ENCODE measurements at places on chromosomes 5 and 9. TPM values are rescaled to one million over a fixed set of nuclear protein-coding genes. Genes with fewer than 3 reads are reported as not detected.

GRCh38 chr9:35229779-35230143 is 68.0 kb downstream of the UNC13B start:
- H3K36me3 ChIP-seq, result no peaks in the 10 kb centered on the region
- no peaks in the 10 kb centered on the region for H3K27me3 ChIP-seq
- H3K4me1 ChIP-seq, result peaks cover 12% of the 10 kb centered on the region
- DNase-seq, result no peak
- no peak overlapping the region for H3K27ac ChIP-seq
- H3K4me3 ChIP-seq, result no peak overlapping the region

GRCh38 chr5:108763222-108763916 is 15.7 kb downstream of the FER start:
- DNase-seq, result no peak
- no peaks in the 10 kb centered on the region for H3K36me3 ChIP-seq
- no peak overlapping the region for H3K27ac ChIP-seq
- H3K27me3 ChIP-seq, result no peaks in the 10 kb centered on the region
- no peak overlapping the region for H3K4me3 ChIP-seq
- peaks cover 12% of the 10 kb centered on the region for H3K4me1 ChIP-seq

DNA sequence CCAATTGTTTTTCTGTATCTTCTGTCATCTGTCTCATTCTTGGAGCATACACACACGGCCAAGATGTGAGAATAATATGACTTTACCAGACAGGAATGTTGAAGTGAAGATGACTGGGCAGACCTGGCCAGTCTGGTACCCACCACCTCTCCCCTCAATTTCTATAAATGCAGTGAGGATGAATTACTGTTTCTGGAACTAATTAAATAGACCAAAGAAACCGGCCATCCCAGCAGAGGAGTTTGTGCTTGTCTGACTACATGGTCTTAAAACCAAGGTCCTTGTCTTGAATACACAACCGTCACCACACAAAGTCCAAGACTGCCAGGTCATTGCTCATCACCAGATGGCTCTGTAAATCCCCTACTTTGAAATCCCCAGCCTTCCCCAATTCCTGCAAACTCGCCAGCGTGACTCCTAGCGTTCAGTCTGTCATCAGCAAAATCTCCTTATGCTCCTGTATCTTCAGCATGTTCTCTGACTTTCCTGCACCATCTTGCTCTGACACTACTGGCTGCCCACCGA is 147.2 kb downstream of the PDE4D start:
- no peak overlapping the region for H3K4me3 ChIP-seq
- peaks cover 21% of the 10 kb centered on the region for H3K4me1 ChIP-seq
- no peak for DNase-seq
- no peak overlapping the region for H3K27ac ChIP-seq

DNA sequence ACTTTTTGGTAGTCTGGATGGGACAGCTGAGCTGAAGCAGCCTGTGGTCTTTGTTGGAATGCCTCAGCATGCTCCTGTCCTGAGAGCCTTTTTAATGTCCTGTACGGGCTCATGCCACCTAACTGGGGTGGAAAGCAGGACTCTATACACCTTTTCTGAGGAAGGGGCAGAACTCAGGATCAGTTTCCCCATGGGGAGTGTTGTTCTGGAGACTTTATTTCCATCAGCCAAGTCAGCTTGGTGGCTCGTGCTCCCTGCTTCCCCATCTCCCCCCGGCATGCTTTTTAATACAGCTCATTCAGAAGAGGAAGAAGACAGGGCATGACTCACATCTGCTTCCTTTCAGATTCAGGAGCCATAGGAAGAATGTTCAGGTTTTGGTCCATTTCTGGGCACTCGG is 5.1 kb upstream of the SEPTIN8 start:
- no peak overlapping the region for H3K4me3 ChIP-seq
- no peak overlapping the region for H3K27ac ChIP-seq
- H3K4me1 ChIP-seq, result peaks cover 9% of the 10 kb centered on the region
- no peaks in the 10 kb centered on the region for H3K36me3 ChIP-seq
- DNase-seq, result no peak
- no peaks in the 10 kb centered on the region for H3K27me3 ChIP-seq

- H3K4me3 ChIP-seq, result no peak overlapping the region
- DNase-seq, result no peak
- H3K4me1 ChIP-seq, result peaks cover 2% of the 10 kb centered on the region
- H3K36me3 ChIP-seq, result peaks cover 15% of the 10 kb centered on the region
- no peaks in the 10 kb centered on the region for H3K27me3 ChIP-seq
Measured at GRCh38 chr5:80206282-80206681, 49.6 kb downstream of the SERINC5 start.

DNA sequence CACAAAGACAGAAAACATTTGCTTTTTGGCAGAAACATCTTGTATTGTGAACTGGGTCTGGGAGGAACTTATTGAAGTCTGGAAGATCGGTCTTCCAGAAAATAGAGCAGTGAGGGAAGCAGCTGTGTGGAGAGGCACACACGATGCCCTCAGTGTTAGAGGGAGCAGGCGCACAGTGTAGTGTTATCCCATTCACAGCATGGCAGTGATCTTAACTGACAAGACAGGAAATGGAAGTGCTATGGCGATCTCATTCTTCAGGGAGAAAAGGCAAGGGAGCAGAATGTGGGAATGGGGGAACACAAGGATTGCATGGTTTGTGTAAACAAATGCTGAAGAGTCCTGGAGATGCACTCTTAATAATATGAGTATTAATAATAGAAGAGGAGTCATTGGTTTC is 161.0 kb downstream of the PBX3 start:
- DNase-seq, result no peak
- no peaks in the 10 kb centered on the region for H3K27me3 ChIP-seq
- H3K27ac ChIP-seq, result no peak overlapping the region
- no peak overlapping the region for H3K4me3 ChIP-seq

- no peaks in the 10 kb centered on the region for H3K36me3 ChIP-seq
- no peak overlapping the region for H3K4me3 ChIP-seq
- peak overlapping the region; percentile 47 for H3K27ac ChIP-seq
- H3K27me3 ChIP-seq, result no peaks in the 10 kb centered on the region
- H3K4me1 ChIP-seq, result peaks cover 44% of the 10 kb centered on the region
Measured at GRCh38 chr5:169161022-169161680, 139.8 kb downstream of the SLIT3 start.

GRCh38 chr9:113967380-113967779 is 91.3 kb downstream of the ZNF618 start:
- H3K27me3 ChIP-seq, result no peaks in the 10 kb centered on the region
- no peak for DNase-seq
- H3K36me3 ChIP-seq, result no peaks in the 10 kb centered on the region
- no peaks in the 10 kb centered on the region for H3K4me1 ChIP-seq
- no peak overlapping the region for H3K27ac ChIP-seq
- no peak overlapping the region for H3K4me3 ChIP-seq

GRCh38 chr5:102760815-102761214 is 5.7 kb downstream of the PAM start:
- H3K27ac ChIP-seq, result peak overlapping the region; percentile 17
- peaks cover 64% of the 10 kb centered on the region for H3K4me1 ChIP-seq
- H3K27me3 ChIP-seq, result no peaks in the 10 kb centered on the region
- no peaks in the 10 kb centered on the region for H3K36me3 ChIP-seq
- no peak overlapping the region for H3K4me3 ChIP-seq

GRCh38 chr9:19920401-19920800 is 131.6 kb upstream of the SLC24A2 start:
- H3K27ac ChIP-seq, result no peak overlapping the region
- H3K27me3 ChIP-seq, result no peaks in the 10 kb centered on the region
- no peaks in the 10 kb centered on the region for H3K36me3 ChIP-seq
- H3K4me1 ChIP-seq, result no peaks in the 10 kb centered on the region
- DNase-seq, result no peak
- no peak overlapping the region for H3K4me3 ChIP-seq

GRCh38 chr9:33293782-33294181 is 3.5 kb downstream of the NFX1 start:
- H3K27me3 ChIP-seq, result no peaks in the 10 kb centered on the region
- H3K4me1 ChIP-seq, result peaks cover 87% of the 10 kb centered on the region
- no peak overlapping the region for H3K27ac ChIP-seq
- peaks cover 56% of the 10 kb centered on the region for H3K36me3 ChIP-seq
- no peak overlapping the region for H3K4me3 ChIP-seq

DNA sequence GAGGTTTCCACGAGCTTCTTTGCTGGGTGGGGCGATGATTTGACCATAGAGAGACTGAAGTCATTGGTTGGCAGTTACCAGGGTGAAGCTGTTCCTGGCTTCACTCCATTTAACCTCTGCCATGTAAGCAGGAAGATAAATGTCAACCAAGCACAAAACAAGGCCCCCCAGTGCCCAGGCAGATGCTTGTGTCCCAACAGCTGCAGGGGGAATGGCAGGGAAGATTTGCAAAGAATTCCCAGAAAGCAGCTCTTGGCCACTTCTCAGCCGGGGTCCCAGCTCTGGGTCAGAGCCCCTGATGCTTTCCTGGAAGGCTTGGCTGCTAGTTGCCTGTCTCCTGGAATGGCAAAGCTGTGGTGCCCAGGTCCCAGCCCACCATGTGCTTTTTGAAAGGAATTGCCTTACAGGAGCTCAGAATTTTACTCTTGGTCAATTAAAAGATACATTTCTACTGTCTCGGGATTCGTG is 383.4 kb downstream of the ENC1 start:
- no peaks in the 10 kb centered on the region for H3K27me3 ChIP-seq
- peaks cover 17% of the 10 kb centered on the region for H3K4me1 ChIP-seq
- H3K4me3 ChIP-seq, result no peak overlapping the region
- no peak for DNase-seq
- H3K36me3 ChIP-seq, result no peaks in the 10 kb centered on the region

GRCh38 chr5:159908591-159908940 is 7.7 kb upstream of the ADRA1B start:
- H3K4me1 ChIP-seq, result peaks cover 7% of the 10 kb centered on the region
- H3K36me3 ChIP-seq, result no peaks in the 10 kb centered on the region
- no peaks in the 10 kb centered on the region for H3K27me3 ChIP-seq
- DNase-seq, result no peak
- H3K27ac ChIP-seq, result no peak overlapping the region

DNA sequence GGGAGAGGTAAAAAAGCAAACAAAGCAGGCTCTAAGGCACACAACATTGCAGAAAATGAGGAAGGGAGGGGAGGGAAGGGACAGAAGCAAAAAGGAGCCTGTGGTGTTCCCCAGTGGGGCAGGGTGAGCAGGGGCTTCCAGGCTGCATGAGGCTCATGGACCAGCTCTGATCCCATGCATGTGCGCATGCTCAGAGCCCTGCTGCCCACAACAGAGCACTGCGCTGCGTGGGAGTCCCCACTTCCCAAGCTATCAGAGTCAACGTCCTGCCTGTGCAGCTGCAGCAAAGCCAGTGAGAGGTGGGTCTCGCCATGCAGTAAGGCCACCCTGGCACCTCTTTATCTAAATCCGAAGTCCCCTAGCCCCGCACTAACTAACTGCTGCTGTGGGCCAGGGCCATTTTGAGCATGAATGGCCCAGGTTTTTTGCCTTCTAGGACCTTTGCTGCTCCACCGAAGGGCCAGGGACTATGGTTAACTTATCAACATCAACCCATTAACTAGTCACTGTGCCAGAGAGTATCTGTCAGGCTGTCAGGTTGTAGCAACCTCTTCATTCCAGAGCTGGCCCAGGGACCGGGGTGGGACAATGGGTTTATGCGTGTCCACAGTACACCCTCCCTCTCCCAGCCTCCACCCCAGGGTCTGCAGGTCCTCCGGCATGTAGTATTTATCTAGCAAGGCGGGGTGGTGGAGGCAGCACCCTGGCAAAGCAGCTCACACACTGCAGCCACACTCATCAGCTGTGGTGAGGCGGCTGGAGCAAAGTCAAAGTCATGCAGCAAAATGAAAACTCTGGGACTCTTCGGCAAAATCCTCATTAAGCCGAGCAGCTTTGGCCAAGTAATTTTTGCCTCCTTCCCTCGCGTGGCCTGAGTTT is 123.6 kb downstream of the SAXO1 start:
- no peaks in the 10 kb centered on the region for H3K4me1 ChIP-seq
- H3K27me3 ChIP-seq, result no peaks in the 10 kb centered on the region
- DNase-seq, result no peak
- H3K4me3 ChIP-seq, result no peak overlapping the region
- H3K36me3 ChIP-seq, result no peaks in the 10 kb centered on the region
- H3K27ac ChIP-seq, result no peak overlapping the region

- no peaks in the 10 kb centered on the region for H3K27me3 ChIP-seq
- H3K4me3 ChIP-seq, result no peak overlapping the region
- no peak for DNase-seq
- no peaks in the 10 kb centered on the region for H3K4me1 ChIP-seq
Measured at GRCh38 chr9:35134920-35135319, 19.3 kb upstream of the ATOSB start.

- no peak overlapping the region for H3K4me3 ChIP-seq
- H3K27me3 ChIP-seq, result no peaks in the 10 kb centered on the region
- H3K36me3 ChIP-seq, result no peaks in the 10 kb centered on the region
- no peaks in the 10 kb centered on the region for H3K4me1 ChIP-seq
- H3K27ac ChIP-seq, result no peak overlapping the region
Measured at GRCh38 chr5:24428345-24428744, 216.4 kb downstream of the CDH10 start.

The RELL2 gene
- 4.1 TPM for total RNA-seq

The RNF145 gene
- total RNA-seq, result 45.9 TPM

The TRIP13 gene
- total RNA-seq, result 1.1 TPM

The PTGES gene
- total RNA-seq, result 38.8 TPM

The ORM2 gene
- total RNA-seq, result not detected

The SLCO6A1 gene
- total RNA-seq, result not detected
